ENCODE measurements at places on chromosomes 16 and 17. TPM values are rescaled to one million over a fixed set of nuclear protein-coding genes. Genes with fewer than 3 reads are reported as not detected.

DNA sequence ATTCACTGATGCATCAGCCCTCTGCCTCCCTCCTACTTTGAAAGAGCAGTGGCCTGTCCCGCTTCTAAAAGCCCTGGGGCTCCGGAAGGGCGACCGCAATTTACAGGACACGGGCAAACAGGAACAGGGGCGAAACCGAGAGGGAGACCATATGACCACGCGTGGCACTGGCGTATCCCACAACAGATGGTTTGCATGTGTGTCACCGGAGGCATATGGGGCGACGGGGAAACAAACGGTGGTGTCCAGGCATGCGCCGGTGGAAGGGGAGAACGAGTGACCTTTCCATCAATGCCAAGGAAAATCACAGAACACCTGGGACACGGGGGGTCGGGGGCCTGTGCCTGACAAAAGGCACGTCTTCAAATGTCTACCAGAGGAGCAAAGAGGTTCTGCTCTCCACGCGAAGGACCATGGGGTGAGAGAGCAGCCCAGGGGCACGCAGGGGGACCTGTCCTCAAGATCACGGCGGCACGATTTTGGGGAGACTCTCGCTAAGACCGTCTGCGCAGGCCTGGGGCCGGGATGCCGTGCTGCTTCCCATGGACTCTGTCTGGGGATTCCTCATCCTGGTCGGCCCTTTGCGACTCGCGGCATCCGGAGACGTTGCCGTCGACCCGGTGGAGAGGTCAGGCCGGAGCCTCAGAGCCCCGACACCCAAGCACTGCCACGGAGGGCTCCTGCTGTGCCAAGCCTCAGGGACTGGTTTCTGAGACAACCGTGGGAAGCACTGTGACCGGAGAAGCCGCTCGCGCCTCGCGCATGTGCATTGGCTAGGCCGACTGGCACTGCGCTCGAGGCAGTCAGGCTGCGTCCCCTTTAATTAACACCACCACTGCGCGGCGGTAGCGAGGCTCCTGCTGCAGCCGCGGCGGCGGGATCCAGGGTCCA, 12.8 kb upstream of the KCNJ18 start:
- no peak for DNase-seq

- no peak for DNase-seq
These were observed 31.5 kb downstream of the ANKFY1 start for GRCh38 chr17:4232168-4232813.

Gene SLC5A11
- 0.31 TPM for total RNA-seq

Gene EVPLL
- total RNA-seq = 0.12 TPM

DNA sequence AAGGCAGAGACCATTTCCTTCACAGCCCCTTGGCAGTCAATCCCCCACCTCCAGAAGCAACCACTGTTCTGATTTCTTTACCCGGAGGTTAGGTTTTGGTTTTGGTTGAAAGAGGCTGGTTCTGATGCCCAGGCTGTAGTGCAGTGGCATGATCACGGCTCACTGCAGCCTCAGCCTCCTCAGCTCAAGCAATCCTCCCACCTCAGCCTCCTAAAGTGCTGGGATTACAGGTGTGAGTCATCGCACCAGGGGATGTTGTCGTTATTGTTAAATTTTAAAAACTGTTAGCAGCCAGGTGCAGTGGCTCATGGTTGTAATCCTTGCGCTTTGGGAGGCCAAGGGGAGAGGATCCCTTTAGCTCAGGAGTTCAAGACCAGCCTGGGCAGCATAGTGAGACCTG, 3.0 kb upstream of the CTRB2 start:
- DNase-seq = no peak

Gene CCL17
- total RNA-seq = not detected

GRCh38 chr16:27890006-27890405, 173.5 kb downstream of the GSG1L start:
- DNase-seq = no peak

DNA sequence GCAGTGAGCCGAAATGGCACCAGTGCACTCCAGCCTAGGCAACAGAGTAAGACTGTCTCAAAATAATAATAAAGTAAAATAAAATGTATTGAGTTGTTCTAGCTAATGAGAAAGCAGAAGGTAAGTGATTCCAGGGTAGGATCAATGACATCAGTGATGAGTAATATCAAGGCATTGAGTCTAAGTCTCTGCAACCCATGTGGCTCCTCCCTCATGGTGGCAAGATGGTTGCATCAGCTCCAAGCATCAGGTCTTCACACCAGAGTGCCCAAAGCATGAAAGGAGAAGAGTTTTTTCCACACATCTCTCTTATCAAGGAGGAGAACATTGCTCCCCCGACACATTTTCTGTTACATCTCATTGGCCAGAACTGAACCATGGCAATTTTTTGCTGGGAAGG, 34.8 kb upstream of the GAS7 start:
- DNase-seq = no peak

DNA sequence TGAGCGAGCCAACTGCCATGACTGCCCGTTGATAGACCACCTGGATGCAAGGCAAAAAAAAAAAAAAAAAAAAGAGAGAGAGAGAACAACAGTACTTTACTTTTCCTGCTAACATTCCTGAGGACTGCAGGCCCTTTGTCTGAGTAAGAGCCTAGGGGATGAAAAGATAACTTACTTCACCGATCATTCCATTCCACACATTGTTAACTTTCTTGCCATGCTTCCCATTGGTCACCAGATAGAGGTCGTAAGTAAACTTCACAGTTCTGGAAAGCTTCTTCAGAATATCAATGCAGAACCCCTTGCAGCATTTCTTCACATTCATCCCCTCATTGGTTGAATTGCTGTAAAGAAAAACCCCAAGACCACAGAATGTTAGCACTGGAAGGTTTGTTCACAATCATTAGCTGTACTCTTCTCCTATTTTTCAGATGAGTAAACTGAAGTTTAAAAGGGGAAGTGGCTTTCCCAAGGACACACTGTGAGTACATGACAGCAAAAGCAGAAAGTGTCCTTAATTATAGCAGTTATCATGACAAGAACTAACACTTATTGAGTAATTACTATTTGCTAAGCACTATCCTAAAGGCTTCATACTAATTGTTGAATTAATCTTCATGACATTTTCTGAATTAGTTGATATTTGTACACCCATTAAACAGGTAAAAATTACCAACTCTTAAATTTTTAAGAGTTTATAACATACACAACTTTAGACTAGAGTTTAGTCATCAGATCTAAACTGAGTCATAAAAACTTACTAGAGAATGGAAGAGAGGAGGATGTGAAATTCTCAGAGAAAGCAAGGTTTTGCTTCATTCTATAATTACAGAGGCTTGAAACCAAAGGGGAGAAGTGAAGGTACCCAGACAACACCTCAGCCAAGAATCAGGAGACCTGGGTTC, 341.2 kb downstream of the GRIN2A start:
- no peak for DNase-seq

Gene ENPP7
- 0.17 TPM for total RNA-seq

Measured in left colon (tissue), 2 donors.